Spinal cord (tissue), 10 donors: ENCODE measurements at places on chromosomes 6 and 20. TPM values are rescaled to one million over a fixed set of nuclear protein-coding genes. Genes with fewer than 3 reads are reported as not detected.

SH3BGRL2 gene
- 23.8 TPM for polyA plus RNA-seq

NNAT gene
- polyA plus RNA-seq, result 1,265 TPM

BIRC7 gene
- polyA plus RNA-seq, result 0.29 TPM

SOX12 gene
- 58.8 TPM for polyA plus RNA-seq

MUCL3 gene
- polyA plus RNA-seq, result not detected

MDFI gene
- 150 TPM for polyA plus RNA-seq

GRCh38 chr6:148037496-148037895 lies 305.1 kb upstream of the SASH1 start:
- DNase-seq, result no peak

GRCh38 chr6:109486068-109486467 lies 3.0 kb upstream of the ZBTB24 start:
- DNase-seq, result no peak

GRCh38 chr6:160678744-160679401 lies 14.8 kb upstream of the LPA start:
- DNase-seq, result no peak

DNA sequence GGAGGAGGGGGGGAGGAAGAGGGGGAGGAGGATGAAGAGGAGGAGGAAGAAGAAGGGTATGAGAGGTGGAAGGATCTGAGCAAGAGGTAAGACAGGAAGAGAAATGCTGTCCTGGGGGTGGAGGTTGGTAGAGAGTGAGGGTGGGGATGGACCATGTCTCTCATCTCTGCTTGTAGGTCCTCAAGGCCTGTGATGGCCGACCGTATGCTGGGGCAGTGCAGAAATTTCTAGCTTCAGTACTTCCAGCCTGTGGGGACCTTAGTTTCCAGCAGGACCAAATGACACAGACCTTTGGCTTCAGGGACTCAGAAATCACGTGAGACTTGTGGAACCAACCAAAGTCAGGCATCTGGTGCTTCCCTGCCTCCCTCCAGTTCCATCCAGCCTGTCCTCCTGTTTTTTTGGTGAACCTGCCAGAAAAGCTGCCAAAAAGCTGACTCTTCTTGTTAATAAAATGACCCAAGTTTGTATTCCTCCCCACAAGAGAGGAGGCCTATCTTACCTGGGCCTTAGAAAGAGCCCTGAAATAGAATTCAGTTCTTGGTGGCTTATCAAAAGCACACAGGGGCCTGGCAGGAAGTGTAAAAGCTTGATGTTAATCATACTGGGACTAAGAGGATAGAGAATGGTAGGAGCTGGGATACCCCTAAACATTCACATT lies 2.5 kb upstream of the C4A start:
- DNase-seq, result no peak

- no peak for DNase-seq
Measured at GRCh38 chr6:129539032-129539431, 170.9 kb downstream of the ARHGAP18 start.

GRCh38 chr20:50237349-50237748 lies 46.7 kb downstream of the CEBPB start:
- DNase-seq, result no peak

- DNase-seq, result peak; percentile 50
Measured at GRCh38 chr6:168562576-168563151, 121.7 kb downstream of the SMOC2 start.

DNA sequence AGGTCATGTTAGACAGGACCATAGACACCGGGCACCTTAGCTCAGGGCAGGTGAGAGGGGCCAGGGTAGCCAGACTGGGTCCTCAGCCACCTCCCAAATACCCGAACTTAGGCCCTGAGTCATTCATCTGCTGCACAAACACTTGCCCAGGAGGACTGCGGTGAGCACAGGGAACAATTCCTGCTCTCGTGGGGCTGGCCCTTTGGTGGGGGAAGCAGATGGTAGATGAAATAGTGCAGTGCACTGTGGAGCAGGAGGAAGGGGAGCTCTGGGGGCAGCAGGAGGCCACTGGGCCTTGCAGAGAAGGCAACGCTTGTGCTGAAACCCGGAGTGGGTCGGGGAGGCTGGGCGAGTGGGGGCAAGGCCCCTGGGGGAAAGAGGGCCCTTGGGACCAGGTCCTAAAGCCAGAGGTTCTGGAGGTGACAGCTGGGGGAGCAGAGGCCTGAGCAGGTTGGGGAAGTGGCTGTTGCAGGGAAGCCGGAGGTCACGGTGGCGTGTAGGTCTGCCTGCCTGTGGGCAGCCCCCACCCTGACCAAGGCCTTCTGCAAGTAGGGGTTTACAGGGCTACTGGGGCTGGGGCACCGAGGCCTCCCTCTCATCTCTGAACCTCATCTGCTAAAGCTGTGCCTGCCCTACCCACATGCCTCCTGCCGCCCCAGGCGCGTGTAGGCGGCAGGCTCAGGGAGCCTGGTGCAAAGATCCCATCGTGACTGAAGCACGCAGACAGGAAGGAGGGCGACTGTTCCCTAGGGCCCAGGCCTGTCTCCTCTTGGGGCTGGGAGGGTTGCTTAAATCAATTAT lies 4.7 kb upstream of the NPBWR2 start:
- no peak for DNase-seq

DNA sequence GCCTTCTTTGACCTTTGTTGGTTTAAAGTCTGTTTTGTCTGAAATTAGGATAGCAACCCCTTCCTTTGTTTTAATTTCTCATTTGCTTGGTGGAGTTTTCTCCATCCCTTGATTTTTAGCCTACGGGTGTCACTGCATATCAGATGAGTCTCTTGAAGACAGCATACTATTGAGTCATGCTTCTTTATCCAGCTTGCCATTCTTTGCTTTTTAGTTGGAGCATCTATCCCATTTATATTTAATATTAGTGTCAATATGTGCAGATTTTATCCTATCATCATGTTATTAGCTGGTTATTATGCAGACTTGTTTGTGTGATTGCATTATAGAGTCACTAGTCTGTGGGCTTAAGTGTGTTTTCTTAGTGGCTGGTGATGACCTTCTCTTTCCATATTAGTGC lies 622.2 kb downstream of the MMUT start:
- no peak for DNase-seq

DNA sequence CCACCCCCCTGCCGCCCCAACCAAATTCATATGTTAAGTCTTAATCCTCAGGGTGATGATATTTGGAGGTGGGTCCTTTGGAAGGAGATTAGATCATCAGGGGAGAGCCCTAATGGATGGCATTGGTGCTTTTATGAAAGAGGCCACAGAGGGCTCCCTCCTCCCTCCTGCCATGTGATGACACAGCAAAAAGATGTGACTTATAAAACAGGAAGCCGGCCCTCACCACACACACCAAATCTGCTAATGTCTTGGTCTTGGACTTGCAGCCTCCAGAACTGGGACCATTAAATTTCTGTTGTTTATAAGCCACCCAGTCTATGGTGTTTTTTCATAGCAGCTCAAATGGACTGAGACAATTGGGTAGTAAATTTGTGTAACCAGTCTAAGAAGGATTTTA lies 176.3 kb downstream of the ADGRG6 start:
- no peak for DNase-seq

GRCh38 chr6:116268589-116269293 lies 11.0 kb downstream of the TSPYL1 start:
- peak; percentile 88 for DNase-seq
